ENCODE measurements at places on chromosomes 7 and 10.
A peak's percentile ranks its signal among the peaks of the same experiment; 100 is the strongest.

DNA sequence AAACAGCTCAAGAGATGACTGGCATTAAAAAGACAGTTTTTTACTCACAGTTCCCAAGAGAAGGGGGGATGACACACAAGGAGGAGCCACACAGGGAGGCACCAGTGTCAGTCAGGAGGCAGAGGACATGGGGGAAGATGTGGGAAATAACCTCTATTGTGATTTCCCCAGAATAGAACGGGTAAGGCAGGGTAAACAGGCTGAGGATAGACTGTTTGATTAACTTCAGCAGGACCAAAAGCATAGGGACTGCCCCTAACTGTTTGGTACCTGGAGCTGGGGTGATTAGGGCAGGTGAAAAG, 60.7 kb downstream of the RAPGEF5 start:
- DNase-seq = peak; percentile 1

GRCh38 chr10:31739146-31739545, 189.5 kb downstream of the ARHGAP12 start:
- no peak for DNase-seq

GRCh38 chr10:58239561-58240169, 28.0 kb downstream of the IPMK start:
- DNase-seq = peak; percentile 44

- no peak for DNase-seq
Observed at GRCh38 chr7:135715673-135716072, 12.3 kb downstream of the SLC13A4 start.

DNA sequence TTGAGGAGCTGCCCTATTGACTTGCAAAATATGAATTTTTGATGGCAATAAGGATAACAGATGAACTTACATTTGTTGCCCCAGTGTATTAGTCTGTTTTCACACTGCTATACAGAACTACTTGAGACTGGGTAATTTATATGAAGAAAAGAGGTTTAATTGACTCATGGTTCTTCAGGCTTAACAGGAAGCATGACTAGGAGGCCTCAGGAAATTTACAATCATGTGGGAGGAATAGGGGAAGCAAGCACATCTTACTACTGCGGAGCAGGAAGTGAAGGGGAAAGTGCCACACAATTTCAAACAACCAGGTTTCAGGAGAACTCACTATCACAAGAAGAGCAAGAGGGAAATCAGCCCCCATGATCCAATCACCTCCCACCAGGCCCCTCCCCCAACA, 57.9 kb downstream of the ZNF22 start:
- peak; percentile 39 for DNase-seq

DNA sequence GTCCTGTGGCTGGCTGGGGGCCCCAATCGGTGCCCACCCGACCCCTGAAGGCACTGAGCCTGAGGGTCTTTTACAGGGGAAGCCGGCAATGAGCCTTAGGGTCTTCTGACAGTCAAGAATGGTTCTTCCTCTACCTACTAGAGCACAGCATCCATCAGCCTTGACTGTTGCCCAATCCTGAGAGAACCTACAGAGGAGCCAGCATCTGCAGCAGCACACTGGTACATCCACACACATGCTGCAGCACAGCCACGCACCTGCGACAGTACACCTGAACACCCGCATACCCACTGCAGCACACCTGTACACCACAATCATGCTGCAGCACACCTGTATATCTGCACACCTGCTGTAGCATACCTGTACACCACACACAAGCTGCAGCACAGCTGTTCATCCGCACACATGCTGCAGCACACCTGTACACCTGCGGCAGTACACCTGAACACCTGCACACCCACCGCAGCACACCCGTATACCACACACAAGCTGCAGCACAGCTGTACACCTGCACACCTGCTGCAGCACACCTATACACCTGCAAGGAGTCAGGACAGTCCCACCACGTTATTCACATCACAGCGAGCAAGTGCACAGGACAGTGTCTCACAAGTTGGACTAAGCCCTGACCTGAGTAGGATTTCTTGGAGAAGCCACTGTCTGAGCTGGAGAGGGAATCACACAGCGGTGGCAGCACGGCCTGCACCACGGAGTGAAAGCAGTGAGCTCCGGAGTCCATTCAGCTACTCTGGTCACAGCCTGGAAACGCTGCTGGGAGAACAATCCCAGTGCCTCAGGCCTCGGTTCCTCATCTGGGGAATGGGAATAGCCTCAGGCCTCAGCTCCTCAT, 56.4 kb downstream of the VIPR2 start:
- no peak for DNase-seq

- peak; percentile 22 for DNase-seq
Observed at GRCh38 chr7:114026486-114027089, 107.8 kb upstream of the PPP1R3A start.

DNA sequence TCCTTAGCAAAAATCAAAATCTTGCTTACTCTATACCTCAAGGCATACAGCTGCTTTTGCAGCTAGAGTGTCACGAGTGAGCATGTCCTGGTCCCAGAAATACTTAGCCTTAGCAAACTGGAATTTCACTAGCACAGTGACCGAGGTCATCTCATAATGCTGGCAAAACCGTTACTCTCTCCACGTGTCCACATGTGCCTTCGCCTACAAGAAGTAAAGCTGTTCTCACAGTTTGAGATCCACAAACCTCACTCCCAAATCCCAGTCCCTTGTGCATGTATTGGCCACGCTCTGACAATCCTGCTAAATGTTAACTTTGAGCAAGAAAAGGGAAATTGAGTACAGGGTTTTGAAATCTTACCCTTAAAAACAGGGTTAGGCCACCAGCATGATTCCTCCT, 111.0 kb upstream of the PLXDC2 start:
- DNase-seq = no peak

DNA sequence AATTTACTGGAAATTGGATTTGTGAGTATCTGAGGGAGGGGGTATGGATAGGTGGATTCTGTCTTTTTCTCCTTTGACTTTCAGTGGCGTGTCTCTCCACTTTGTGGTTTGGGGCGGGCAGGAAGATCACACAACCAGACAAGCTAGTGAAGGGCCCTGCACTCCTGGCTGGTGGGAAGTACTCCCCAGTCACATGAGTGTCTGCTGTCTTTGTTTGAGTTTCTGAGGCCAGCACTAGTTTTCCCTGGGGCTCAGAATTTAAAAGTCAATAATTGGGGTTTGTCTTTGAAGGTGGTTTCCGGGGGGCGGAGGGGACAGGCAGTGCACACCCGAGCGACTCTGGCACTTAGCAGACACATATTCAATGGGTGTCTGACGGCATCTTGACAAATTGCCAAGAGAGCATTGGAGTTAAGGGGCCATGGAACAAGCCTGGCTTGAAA, 120.1 kb downstream of the WDFY4 start:
- DNase-seq = no peak

DNA sequence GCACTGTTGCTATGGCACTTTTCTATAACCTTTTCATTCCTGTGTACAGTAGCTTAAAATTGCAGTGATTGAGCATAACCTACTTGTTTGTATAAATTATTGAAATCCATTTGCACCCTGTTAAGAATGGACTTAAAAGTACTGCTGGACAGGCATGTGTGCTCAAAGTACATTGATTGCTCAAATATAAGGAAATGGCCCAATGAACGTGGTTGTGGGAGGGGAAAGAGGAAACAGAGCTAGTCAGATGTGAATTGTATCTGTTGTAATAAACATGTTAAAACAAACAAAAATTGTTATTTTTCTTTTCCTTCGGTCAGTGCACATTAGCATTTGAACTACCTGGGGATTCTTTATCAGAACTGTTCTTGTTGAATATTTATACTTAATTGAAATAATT, 57.1 kb upstream of the BAMBI start:
- DNase-seq = no peak

- DNase-seq = no peak
Observed at GRCh38 chr10:13834581-13835286, 248.0 kb downstream of the PRPF18 start.

DNA sequence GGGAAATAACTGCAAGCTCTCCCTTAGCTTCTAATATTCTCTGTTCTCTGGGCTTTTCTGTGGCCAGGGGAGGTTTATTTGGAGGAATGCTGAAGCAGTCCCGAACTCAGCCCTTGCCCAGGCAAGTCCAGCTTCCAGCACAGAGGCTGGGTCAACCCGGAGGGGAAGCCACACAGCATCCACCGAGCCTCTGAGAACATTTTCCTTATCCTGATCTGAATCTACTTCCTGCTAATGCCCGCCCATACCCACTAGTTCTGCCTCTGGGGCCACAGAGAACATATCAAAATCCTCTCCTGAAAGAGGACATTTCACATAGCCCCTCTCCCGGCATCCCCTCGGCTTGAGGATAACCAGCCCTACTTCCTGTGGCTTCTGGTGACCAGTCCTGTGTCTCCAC, 31.1 kb downstream of the SH3PXD2A start:
- no peak for DNase-seq

- DNase-seq = no peak
Observed at GRCh38 chr10:131143425-131144165, 167.9 kb downstream of the TCERG1L start.

GRCh38 chr10:97689559-97690020, 2.5 kb upstream of the AVPI1 start:
- peak; percentile 100 for DNase-seq

- DNase-seq = no peak
Observed at GRCh38 chr7:147861058-147861716, 729.4 kb upstream of the C7orf33 start.

DNA sequence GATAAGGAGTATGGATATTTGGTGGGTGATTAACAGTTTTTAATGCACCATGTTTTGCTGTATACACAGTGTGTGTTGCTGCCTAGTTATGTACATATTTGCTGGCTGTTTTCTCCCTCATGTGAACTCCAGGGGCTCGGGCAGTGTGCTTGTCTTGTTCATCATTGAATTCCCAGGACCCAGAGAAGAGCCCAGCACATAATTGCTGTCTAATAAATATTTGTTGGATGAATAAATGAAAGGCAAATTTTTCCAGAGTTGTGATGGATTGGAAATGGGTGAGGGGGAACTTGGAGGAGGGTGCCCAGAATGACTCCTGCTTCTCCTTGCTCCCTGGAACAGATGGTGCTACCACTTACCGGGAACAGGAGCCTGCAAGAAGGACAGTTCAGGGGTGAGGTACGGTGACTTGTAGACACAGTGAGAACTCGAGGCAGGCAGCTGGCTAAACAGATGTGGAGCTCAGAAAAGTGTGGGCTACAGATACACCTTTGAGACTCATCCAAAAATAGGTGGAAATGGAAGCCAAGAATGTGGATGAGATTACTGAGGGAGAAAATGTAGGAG, 586.8 kb upstream of the MGMT start:
- no peak for DNase-seq

DNA sequence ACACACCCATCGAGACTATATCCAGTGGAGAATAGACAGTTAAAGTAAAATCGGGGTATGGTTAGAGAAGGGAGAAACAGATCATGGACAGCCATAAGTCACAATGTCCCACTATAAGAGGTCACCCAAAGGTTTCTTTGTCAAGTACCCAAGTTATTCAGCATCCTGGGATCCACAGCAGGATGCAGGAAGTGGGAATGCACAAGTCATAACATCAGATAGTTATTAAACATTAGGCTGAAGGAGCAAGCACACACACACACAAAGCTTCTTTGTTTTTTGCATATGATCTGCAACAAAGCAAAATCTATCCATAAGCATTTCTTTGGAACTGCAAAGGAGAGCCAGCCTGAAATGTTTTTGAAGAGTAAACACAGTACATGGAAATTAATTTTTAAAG, 111.6 kb downstream of the NOC3L start:
- no peak for DNase-seq

DNA sequence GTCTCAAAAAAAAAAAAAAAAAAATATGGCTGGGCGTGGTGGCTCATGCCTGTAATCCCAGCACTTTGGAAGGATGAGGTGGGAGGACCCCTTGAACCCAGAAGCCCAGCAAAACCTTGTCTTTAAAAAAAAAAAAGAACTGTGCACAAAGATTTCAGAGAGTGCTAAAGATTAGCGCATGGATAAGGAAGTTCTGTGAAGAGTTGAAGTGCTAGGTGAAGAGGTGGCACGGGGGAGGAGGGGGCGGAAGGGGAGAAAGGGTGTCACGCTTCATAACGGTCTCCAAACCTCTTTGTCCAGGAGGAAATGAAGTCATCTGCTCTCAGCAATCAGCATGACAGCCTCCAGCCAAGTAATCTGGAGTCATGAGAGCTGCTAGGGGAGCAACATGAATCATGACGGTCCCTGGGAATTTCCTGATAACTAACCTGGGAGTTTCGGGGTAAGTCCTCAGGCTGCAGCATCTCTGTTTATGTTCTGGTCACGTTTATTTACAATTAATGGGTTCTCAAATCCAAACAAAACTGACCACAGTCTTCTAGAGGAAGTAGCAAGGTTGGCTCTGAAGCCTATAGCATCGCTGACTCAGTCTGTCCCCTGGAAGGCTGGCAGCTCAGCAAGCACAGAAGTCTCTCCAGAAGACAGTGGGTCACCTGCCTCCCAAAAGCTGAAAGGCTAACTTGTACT, 1.9 kb upstream of the PLAU start:
- peak; percentile 100 for DNase-seq

DNA sequence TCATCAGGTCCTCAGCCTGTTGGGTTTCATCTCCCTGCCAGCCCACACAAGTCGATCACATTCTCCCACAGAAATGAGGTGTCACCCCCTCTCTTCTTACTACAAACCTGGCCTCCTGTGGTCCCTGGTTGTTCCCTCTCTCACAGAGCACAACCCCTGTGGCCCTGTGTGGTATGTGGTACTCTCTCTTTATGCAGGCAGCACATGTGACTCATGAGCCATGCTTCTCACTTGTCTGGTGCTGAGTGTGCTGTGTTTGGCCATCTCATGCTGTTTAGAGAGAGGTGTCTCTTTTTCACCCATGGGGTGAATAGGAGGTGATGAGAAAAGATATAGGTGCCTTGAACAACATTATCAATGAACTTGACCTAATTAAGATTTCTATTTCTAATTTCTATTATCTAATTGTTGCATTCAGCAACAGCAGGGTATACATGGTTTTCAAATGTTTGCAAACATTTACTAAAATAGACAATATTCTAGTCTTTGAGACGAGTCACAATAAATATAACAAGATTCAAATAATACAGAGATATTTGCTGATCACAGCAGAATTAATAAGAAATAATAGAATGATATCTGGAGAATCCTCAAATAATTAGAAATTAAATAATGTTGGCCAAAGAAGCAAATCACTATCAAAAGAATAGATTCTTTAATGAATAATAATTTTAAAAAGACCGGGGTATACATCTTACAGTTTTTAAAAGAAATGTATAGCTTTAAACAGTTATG, 633.8 kb upstream of the IGFBP3 start:
- DNase-seq = peak; percentile 75

All from mammary epithelial cell (primary cell).